ENCODE measurements at places on chromosomes 13 and 19. TPM values are rescaled to one million over a fixed set of nuclear protein-coding genes. Genes with fewer than 3 reads are reported as not detected.

Gene BABAM1
- total RNA-seq, result 118 TPM

DNA sequence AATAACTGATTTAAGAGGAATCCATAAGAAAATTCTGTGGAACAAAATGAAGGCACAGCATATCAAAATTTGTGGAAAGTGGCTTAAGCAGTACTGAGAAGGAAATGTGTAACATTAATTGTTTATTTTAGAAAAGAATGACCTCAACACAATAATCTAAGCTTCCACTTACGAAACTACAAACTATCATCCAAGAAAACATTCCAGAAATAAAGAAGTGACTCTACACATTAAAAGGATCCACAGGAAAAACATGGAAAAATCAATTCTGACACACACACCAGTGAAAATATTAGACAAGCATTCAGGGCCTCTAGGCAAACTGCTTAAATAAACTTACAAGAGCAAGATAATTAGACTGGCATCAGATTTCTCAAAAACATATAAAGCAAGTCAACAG lies 14.0 kb downstream of the EXOSC8 start:
- no peak for DNase-seq
- H3K27me3 ChIP-seq, result no peaks in the 10 kb centered on the region
- H3K36me3 ChIP-seq, result peaks cover 3% of the 10 kb centered on the region
- no peak overlapping the region for H3K27ac ChIP-seq
- no peak overlapping the region for H3K4me3 ChIP-seq
- H3K4me1 ChIP-seq, result no peaks in the 10 kb centered on the region

- no peaks in the 10 kb centered on the region for H3K27me3 ChIP-seq
- no peaks in the 10 kb centered on the region for H3K4me1 ChIP-seq
- no peak for DNase-seq
- H3K27ac ChIP-seq, result no peak overlapping the region
- H3K4me3 ChIP-seq, result no peak overlapping the region
These were observed 306.9 kb downstream of the KLF5 start for GRCh38 chr13:73365681-73366080.

- H3K27me3 ChIP-seq, result no peaks in the 10 kb centered on the region
- no peak for DNase-seq
- H3K27ac ChIP-seq, result no peak overlapping the region
- H3K36me3 ChIP-seq, result no peaks in the 10 kb centered on the region
- H3K4me3 ChIP-seq, result no peak overlapping the region
These were observed 16.1 kb downstream of the ZNF446 start for GRCh38 chr19:58492265-58492664.

GRCh38 chr19:5075597-5075996 lies 106.7 kb downstream of the KDM4B start:
- no peaks in the 10 kb centered on the region for H3K36me3 ChIP-seq
- H3K4me1 ChIP-seq, result no peaks in the 10 kb centered on the region
- no peak overlapping the region for H3K4me3 ChIP-seq
- no peak overlapping the region for H3K27ac ChIP-seq
- DNase-seq, result no peak

Gene SLC25A41
- total RNA-seq, result not detected

DNA sequence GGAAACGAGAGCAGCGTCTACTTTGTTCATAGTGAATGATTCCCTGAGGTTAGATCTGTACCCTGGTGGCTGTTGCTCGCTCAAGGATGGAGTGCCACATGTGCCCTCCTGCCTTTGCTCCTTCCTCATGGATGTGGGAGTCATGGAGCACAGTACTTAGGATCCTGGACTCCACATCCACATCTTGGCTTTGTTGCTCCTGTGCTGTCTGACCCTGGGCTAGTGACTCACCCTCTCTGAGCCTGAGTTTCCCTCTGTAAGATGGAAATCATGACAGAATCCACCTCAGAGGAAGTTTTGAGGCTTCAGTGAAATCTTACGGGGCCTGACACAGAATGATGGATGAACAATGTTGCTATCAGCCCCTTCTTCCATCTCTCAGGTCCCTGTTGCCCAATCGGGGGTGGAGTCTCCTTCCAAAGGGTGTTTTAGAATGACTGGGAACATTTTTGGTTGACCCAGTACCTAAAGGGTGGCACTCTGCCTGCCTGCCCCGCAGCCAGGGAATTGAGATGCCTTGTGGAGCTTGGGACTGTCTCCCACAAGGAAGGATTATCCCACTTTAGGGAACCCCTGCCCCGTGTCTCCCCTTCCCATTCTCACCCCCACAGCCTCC lies 9.8 kb upstream of the TIMM50 start:
- H3K36me3 ChIP-seq, result peaks cover 10% of the 10 kb centered on the region
- H3K27me3 ChIP-seq, result no peaks in the 10 kb centered on the region
- H3K4me3 ChIP-seq, result no peak overlapping the region
- no peaks in the 10 kb centered on the region for H3K4me1 ChIP-seq
- DNase-seq, result no peak
- H3K27ac ChIP-seq, result no peak overlapping the region

- no peak within 1 kb of the TSS for H3K27ac ChIP-seq
- H3K36me3 ChIP-seq, result no peaks in the 10 kb centered on the region
- no peak for DNase-seq
- H3K27me3 ChIP-seq, result no peaks in the 10 kb centered on the region
- H3K4me3 ChIP-seq, result no peak within 1 kb of the TSS
These were observed at the start of gene ZNF728 for GRCh38 chr19:23002690-23003422. Gene ZNF728 (minus strand): TSS chr19:23003176. CDS start chr19:23003030, 146 bp downstream.

DNA sequence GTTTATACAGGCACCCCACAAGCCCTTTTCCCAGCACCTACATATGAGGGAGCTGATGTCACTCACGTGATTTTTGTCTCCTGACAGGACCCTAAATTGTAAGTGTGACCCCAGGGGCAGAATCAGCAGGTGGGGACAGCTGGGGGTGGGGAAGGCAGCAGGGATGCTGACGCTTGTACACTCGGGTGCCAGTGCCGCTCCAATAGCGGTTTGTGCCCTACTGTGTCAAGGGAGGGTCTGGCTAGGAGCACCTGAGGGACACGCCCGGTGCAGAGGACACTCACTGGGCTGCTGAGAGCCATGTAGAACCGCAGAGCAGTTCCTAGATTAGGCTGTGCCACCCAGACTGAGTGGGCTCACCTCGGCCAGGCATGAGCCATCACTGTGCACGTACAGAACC lies 81.3 kb downstream of the SCGB2B2 start:
- DNase-seq, result no peak
- no peaks in the 10 kb centered on the region for H3K27me3 ChIP-seq
- H3K4me3 ChIP-seq, result no peak overlapping the region

GRCh38 chr13:100098445-100099116 lies 9.7 kb downstream of the PCCA start:
- H3K4me3 ChIP-seq, result no peak overlapping the region
- peaks cover 16% of the 10 kb centered on the region for H3K4me1 ChIP-seq
- no peaks in the 10 kb centered on the region for H3K27me3 ChIP-seq
- no peaks in the 10 kb centered on the region for H3K36me3 ChIP-seq
- DNase-seq, result no peak

- H3K4me1 ChIP-seq, result no peaks in the 10 kb centered on the region
- H3K36me3 ChIP-seq, result peaks cover 12% of the 10 kb centered on the region
- no peak overlapping the region for H3K27ac ChIP-seq
These were observed 123.4 kb upstream of the MCF2L start for GRCh38 chr13:112845511-112846144.

- no peak overlapping the region for H3K27ac ChIP-seq
- H3K4me1 ChIP-seq, result peaks cover 6% of the 10 kb centered on the region
- no peak for DNase-seq
These were observed 134.7 kb upstream of the GPR12 start for GRCh38 chr13:26895081-26895807.

GRCh38 chr13:40190641-40191100 lies 475.8 kb downstream of the FOXO1 start:
- no peaks in the 10 kb centered on the region for H3K27me3 ChIP-seq
- peaks cover 53% of the 10 kb centered on the region for H3K4me1 ChIP-seq
- H3K36me3 ChIP-seq, result no peaks in the 10 kb centered on the region
- peak; percentile 89 for DNase-seq
- no peak overlapping the region for H3K4me3 ChIP-seq

Gene AMER2
- not detected for total RNA-seq

GRCh38 chr19:51158474-51159129 lies 16.5 kb downstream of the SIGLEC7 start:
- H3K36me3 ChIP-seq, result no peaks in the 10 kb centered on the region
- H3K4me1 ChIP-seq, result no peaks in the 10 kb centered on the region
- H3K4me3 ChIP-seq, result no peak overlapping the region
- H3K27me3 ChIP-seq, result no peaks in the 10 kb centered on the region
- no peak overlapping the region for H3K27ac ChIP-seq

DNA sequence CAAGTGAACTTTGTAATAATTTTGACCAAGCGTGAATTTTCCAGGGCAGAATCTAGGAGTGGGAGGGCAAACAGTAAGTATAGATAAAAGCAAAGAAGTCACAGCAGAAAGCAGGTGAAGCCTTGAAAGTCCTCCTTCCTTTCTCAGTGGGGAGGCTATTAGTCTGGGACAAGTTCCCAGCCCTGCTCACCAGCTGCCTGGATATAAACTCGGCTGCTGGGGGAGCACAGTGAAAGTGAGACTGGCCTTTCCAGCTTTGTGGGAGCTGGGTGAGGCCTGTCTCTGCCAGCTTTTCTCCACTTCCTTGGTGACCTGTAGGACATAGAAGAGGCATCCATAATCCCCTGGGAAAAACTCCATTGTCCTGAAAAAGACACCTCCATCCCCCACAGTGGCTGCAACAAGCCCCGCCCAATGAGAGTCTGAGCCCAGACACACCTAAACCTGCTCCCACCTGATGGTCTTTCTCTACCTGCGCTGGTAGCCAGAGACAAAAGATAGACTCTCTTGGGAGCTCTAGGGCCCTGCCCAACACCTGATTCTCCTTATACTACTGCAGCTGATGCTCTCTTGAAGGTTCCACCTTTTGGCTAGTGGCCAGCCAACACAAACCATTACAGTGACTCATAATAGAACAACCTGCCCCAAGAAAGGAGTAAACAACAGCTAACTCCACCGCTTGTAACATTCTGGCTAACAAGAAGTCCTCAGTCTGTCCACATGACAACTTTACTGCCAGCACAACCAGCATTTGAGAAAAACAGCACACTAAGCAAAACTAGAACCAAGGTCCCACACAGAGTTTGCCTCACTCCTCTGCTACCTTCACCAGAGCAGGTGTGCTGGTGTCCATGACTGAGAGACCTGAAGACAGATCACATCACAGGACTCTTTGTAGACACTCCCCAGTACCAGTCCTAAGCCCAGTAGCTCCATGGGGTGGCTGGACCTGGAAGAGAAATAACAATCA lies 252.2 kb upstream of the SLITRK6 start:
- no peaks in the 10 kb centered on the region for H3K4me1 ChIP-seq
- H3K36me3 ChIP-seq, result no peaks in the 10 kb centered on the region
- no peak for DNase-seq
- no peak overlapping the region for H3K4me3 ChIP-seq

DNA sequence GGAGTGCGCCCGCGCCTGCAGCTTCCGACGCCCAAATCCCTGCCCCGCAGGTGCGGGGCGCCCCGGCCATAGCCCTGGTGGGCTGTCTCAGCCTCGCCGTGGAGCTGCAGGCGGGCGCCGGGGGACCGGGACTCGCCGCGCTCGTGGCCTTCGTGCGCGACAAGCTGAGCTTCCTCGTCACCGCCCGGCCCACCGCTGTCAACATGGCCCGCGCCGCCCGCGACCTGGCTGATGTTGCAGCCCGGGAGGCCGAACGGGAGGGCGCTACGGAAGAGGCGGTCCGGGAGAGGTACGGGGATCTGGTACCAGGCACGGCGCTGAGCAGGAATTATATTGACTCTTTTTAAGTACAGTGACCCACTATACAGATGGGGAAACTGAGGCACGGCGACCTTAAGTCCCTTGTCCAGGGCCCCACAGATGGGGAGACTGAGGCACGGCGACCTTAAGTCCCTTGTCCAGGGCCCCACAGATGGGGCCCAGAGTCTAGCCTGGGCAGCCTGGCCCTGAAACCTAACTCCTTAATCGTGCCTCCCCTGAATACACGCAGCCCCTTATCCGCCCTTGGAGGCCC lies 586 bp downstream of the MRI1 start:
- peaks cover 12% of the 10 kb centered on the region for H3K4me1 ChIP-seq
- DNase-seq, result no peak
- no peaks in the 10 kb centered on the region for H3K27me3 ChIP-seq
- peaks cover 31% of the 10 kb centered on the region for H3K36me3 ChIP-seq
- H3K27ac ChIP-seq, result no peak overlapping the region

- H3K4me1 ChIP-seq, result peaks cover 9% of the 10 kb centered on the region
- peaks cover 2% of the 10 kb centered on the region for H3K36me3 ChIP-seq
- H3K4me3 ChIP-seq, result peak overlapping the region; percentile 52
These were observed 1.2 kb downstream of the CNN2 start for GRCh38 chr19:1027650-1028061.

Gene IGSF23
- total RNA-seq, result not detected

DNA sequence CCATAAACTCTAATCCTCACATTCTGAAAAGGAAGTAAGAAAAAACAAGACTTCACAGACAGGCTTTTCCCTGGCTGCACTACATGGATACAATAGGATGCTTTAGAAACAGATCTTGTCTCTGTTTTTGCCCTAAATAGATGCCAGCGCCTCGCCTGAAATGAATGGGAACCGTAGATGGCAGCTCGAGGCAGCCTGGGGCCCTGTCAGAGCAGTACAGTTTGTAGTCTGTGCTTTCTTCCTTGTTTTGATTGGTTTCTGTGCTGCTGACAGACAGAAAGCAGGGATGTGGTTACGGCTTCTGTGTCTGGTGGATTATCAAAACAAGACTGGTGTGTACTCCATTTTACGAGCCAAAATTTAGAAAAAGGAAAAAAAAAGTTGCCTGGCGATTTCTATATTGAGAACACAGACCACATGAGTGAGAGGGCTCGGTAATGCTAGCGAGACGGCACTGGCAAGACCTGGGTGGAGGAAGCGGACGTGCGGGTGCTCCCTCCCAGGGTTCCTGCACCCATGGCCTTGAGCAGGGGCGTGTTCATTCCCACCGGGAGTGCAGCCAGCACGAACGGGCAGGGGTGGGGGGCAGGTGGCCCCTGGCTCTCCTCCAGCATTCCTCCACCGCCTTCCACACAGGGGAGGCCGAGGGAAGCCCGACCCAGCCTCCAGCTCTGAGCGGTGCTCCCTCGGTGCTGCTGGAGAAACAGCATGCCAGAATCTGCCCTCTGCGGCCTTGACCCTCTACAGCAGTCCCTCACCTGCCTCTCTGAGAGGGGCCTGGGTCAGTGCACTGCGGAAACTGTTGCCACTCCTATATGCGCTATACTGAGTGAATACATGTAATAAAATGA lies 37.6 kb upstream of the C1QTNF9 start:
- no peaks in the 10 kb centered on the region for H3K36me3 ChIP-seq
- peak overlapping the region; percentile 5 for H3K4me3 ChIP-seq
- H3K27me3 ChIP-seq, result no peaks in the 10 kb centered on the region

DNA sequence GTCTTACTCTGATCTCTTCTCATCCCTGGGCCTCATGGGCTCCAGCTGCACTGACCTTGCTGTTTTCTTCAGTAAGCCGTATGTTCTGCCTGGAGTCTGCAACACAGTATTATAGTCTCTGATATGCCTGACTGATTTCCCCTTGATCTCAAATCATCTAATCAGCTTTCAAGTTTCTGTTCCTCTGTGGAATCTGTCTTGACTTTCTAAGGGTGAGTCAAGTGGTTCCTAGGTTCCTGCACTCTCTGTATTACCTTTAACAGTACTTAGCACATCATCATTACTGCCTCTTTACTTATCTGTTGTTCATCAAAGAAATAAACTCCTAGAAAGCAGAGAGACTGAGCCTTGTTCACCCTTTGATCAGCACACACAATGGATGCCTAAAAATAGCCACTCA lies 350.7 kb downstream of the LMO7 start:
- H3K36me3 ChIP-seq, result no peaks in the 10 kb centered on the region
- no peak for DNase-seq
- no peak overlapping the region for H3K27ac ChIP-seq
- no peaks in the 10 kb centered on the region for H3K4me1 ChIP-seq
- no peak overlapping the region for H3K4me3 ChIP-seq

- H3K4me3 ChIP-seq, result no peak overlapping the region
- no peak overlapping the region for H3K27ac ChIP-seq
- peaks cover 28% of the 10 kb centered on the region for H3K4me1 ChIP-seq
These were observed 77.8 kb downstream of the ITGBL1 start for GRCh38 chr13:101530293-101530692.

- no peak overlapping the region for H3K4me3 ChIP-seq
- DNase-seq, result no peak
- no peaks in the 10 kb centered on the region for H3K4me1 ChIP-seq
- no peaks in the 10 kb centered on the region for H3K27me3 ChIP-seq
These were observed 173.2 kb downstream of the KDM4B start for GRCh38 chr19:5141850-5142724.
